ENCODE measurements at places on chromosomes 11 and 22. TPM values are rescaled to one million over a fixed set of nuclear protein-coding genes. Genes with fewer than 3 reads are reported as not detected.

Gene TEX12
- 0.29 TPM for polyA plus RNA-seq

Gene SBF2
- 12.7 TPM for polyA plus RNA-seq

Gene CDC45
- 1.4 TPM for polyA plus RNA-seq

Gene C11orf86
- polyA plus RNA-seq: 0.18 TPM

Gene GTPBP1
- 7.8 TPM for polyA plus RNA-seq

Gene TMEM121B
- 0.12 TPM for polyA plus RNA-seq

Gene ZDHHC13
- polyA plus RNA-seq: 1.2 TPM

Gene CNGA4
- not detected for polyA plus RNA-seq

Gene CD151
- 264 TPM for polyA plus RNA-seq

DNA sequence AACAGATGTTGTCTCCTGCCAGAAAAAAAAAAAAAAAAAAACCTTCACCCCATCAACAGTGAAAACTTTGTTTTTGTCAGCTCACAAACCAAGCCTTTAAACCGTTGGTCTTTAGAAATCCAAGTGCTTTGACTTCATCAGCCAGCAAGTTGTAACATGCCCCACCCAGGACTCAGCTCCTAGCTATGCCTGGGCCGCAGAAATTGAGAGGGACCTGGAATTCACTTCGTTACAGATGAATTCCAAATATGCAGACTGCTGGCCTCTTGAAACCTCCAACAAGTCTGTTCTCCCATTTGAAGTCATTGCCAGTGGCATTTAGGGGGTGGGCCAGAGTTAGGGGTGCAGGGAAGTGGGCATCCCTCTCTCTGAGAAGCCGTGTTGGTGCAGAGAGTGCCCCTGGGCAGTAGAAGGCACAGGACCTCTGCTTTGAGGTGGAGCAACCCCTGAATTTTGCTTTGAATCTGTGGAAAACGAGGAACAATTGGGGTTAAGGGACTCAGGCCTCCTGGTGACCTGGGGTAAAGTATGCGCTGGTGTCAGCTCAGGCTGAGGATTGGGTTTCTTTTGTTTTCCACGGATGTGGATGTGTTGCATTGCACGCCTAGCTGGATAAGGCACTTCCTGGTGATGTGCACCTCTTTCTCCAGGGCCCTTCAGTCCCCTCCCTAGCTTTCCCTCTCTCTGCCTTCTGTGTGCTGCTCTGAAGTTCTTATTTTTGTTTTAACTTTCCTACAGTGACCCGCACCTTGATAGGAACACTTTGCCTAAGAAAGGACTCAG is 109.5 kb downstream of the DBX1 start:
- H3K27me3 ChIP-seq: no peaks in the 10 kb centered on the region
- H3K4me3 ChIP-seq: no peak overlapping the region
- no peaks in the 10 kb centered on the region for H3K4me1 ChIP-seq
- peaks cover 63% of the 10 kb centered on the region for H3K36me3 ChIP-seq

DNA sequence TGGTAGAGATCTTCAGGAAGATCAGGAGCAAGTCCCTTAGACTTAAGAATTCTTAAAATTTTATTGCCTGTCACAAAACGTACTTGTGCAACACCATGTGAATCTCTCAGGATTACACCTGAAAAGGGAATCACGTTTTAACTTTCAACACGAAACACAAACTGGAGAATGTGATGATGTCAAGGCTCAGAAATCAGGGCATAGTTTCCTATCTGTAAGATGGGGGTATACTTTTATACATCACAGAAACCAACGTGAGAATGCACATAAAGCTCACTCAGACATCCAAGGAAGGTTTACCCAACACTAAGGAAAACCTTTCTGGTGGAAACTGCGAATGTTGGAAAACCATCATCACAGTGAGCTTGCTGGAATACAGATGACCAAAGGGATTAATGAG is 2.0 kb downstream of the RPS13 start:
- peaks cover 24% of the 10 kb centered on the region for H3K4me1 ChIP-seq
- H3K27me3 ChIP-seq: no peaks in the 10 kb centered on the region
- DNase-seq: no peak
- peaks cover 2% of the 10 kb centered on the region for H3K36me3 ChIP-seq

DNA sequence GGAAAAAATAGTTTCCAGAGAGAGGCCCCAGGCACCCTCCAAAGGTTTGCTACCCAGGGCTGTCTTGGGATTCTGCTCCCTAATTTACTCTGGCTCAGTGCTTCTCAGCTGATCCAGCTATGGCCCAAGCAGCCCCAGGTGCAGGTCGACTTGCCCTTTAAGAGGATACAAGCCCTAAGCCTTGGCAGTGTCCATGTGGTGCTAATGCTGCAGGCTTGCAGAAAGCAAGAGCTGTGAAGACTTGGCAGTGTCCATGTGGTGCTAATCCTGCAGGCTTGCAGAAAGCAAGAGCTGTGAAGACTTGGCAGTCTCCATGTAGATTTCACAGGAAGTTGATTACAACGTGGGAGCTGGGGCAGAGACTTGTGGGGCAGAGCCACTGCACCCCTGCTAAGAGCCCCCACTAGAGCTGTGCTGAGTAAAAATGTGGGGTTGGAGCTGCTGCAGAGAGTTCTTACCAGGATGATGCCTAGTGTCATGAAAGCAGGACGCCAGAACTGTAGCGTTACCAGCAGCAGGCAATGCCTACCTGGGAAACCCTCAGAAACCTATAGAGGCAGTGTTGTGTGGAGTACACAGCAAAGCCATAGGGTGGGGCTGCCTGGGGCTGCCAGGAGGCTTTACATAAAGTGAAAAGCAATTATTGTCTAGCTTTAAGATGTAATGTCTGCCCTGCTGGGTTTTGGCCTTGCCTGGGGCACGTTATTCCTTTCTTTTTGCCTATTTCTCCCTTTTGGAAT is 16.1 kb upstream of the OR52K1 start:
- H3K27me3 ChIP-seq: no peaks in the 10 kb centered on the region
- H3K27ac ChIP-seq: no peak overlapping the region
- DNase-seq: no peak
- no peaks in the 10 kb centered on the region for H3K36me3 ChIP-seq
- H3K4me1 ChIP-seq: no peaks in the 10 kb centered on the region
- no peak overlapping the region for H3K4me3 ChIP-seq

DNA sequence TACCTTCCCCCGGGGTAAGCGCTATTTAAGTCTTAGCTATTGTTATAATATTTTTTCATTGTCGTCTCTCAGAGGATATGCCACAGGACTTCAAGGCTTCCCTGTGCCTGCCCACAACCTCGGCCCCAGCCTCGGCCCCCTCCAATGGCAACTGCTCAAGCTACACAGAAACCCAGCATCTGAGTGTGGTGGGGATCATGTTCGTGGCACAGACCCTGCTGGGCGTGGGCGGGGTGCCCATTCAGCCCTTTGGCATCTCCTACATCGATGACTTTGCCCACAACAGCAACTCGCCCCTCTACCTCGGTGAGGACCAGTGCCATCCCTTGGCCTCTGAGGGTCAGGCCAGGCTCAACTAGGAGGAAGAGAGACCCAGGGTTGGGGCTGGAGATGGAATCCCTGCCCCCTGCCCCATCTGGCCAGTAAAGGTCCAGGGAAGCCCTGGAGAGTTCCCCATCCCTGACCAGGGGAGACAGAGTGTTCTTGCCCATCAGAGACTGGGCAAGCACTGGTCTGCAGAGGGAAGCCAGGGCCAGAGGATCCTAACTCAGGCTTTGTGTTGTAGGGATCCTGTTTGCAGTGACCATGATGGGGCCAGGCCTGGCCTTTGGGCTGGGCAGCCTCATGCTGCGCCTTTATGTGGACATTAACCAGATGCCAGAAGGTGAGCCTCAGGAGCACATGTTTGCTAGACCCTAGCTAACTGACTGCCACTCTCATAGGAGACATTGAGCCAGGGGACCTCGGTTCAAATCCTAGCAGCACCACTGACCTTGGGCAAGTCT is 18.4 kb downstream of the SLCO2B1 start:
- H3K27ac ChIP-seq: no peak overlapping the region
- H3K4me3 ChIP-seq: no peak overlapping the region
- H3K4me1 ChIP-seq: peaks cover 45% of the 10 kb centered on the region
- H3K36me3 ChIP-seq: peaks cover 28% of the 10 kb centered on the region
- DNase-seq: no peak

- no peak overlapping the region for H3K27ac ChIP-seq
- H3K36me3 ChIP-seq: no peaks in the 10 kb centered on the region
- peaks cover 17% of the 10 kb centered on the region for H3K4me1 ChIP-seq
These were observed 3.2 kb downstream of the CHST1 start for GRCh38 chr11:45662096-45662664.

- DNase-seq: no peak
- peak overlapping the region; percentile 98 for H3K27ac ChIP-seq
- peak overlapping the region; percentile 87 for H3K4me3 ChIP-seq
- H3K4me1 ChIP-seq: peaks cover 7% of the 10 kb centered on the region
- H3K36me3 ChIP-seq: no peaks in the 10 kb centered on the region
These were observed 1.7 kb downstream of the YAP1 start for GRCh38 chr11:102111787-102112508.

- peak overlapping the region; percentile 6 for H3K27ac ChIP-seq
- no peak overlapping the region for H3K4me3 ChIP-seq
- no peak for DNase-seq
- H3K27me3 ChIP-seq: no peaks in the 10 kb centered on the region
These were observed 18.1 kb downstream of the TSKU start for GRCh38 chr11:76801225-76801624.

DNA sequence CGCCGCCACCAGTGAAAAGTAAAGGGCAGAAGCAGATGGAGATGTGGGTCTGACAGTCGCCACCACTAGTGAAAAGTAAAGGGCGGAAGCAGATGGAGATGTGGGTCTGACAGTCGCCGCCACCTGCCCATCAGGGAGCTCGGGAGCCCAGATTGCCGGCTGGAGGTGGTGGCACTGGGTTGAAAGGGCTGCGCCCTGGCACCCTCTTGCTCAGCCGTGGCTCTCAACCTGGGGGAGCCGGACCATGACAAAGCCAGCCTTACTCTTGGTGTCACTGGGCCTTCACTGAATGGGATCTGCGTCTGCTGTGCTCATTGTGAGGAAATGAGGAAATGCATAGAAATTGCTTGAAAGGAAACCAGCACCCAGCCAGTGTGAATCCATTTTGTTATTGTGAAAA is 36.3 kb downstream of the AP2A2 start:
- no peak overlapping the region for H3K27ac ChIP-seq
- peaks cover 20% of the 10 kb centered on the region for H3K4me1 ChIP-seq
- H3K36me3 ChIP-seq: no peaks in the 10 kb centered on the region
- no peak for DNase-seq
- no peaks in the 10 kb centered on the region for H3K27me3 ChIP-seq

DNA sequence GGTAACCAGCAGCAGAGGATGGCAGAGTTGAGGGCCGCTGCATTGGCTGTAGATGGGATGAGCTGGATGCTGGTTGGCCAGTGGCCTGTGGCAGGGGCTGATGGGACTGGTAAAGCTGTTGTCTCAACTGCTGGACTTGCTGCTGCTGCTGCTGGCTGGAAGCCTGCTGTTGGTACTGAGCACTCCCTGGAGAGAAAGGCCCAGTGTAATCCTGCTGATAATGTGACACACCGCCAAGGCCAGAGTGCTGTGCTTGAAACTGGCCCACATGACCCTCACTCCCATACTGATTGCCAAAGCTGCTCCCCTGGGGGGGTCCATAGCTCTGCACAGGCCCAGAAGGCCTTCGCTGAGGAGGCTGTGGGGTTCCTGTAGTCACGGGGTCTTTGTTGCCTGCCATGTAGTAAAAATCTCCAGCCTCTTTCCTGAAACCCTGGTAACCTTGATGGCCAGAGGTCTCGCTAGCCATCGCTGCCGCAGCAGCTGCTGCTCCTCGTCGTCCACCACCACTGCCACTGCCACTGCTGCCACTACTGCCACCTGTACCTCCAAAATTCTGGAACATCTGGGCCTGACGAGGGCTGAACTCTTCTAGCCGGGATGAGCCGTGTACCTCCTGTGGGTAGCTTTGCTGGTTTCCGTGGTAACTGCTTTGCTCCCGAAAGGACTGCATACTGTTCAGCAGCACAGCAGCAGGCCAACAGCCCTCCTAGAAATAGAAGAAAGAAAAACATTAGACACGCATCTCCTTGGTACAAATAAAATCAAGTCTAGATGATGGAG is 55.6 kb downstream of the TCF20 start:
- no peaks in the 10 kb centered on the region for H3K27me3 ChIP-seq
- DNase-seq: no peak

DNA sequence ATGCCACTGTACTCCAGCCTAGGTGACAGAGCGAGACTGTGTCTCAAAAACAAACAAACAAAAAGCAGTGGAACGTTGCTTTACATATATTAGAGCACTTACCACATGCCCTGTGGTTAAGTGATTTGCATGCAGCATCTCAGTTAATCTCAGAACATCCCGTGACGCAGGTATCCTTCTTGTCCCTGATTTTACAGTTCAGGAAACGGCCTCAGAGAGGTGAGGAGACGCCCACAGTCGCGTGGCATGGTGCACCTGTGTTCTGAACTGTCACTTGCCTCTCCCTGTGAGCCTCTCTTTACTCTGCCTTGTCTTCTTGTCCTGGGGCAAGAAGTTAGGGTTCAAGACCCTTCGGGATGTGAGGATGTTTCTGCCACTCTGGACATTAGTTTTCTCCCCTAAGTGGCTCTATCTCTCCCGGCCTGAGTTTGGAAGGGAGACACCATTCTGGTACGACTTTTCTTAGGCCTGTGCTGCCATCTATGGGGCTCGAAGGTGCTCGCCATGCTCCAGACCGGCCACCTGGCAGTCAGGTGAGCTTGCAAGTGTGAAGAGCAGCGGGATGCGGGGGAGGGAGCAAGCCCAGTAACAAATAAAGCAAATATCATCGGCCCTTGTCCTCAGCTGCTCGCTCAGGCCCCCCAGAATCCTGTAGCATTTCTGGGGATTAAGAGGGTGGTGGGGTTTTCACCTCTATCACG is 25.6 kb downstream of the YWHAH start:
- DNase-seq: peak; percentile 53
- H3K27me3 ChIP-seq: no peaks in the 10 kb centered on the region
- peaks cover 3% of the 10 kb centered on the region for H3K4me1 ChIP-seq
- H3K27ac ChIP-seq: no peak overlapping the region
- H3K4me3 ChIP-seq: no peak overlapping the region
- no peaks in the 10 kb centered on the region for H3K36me3 ChIP-seq

DNA sequence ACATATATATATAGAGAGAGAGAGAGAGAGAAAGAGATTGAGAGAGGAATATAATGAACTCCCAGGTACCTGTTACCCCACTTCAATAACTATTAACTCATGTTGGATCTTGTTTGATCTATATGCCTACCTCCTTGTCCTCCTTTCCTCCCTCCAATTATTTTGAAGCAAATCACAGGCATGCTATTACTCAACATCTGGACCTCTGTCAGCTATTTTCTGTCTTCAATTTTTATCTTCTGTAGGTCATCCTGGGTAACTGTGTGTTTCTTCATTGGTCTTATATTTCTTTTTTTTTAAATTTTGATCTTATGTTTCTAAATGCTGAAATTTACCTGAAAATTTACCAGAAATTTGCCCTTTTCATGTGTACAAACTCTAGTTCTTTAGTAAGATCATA is 24.8 kb downstream of the UVRAG start:
- no peak for DNase-seq
- H3K36me3 ChIP-seq: no peaks in the 10 kb centered on the region
- H3K27ac ChIP-seq: no peak overlapping the region
- no peaks in the 10 kb centered on the region for H3K27me3 ChIP-seq
- no peaks in the 10 kb centered on the region for H3K4me1 ChIP-seq
- no peak overlapping the region for H3K4me3 ChIP-seq
